ENCODE measurements at places on chromosomes 12 and 14. TPM values are rescaled to one million over a fixed set of nuclear protein-coding genes. Genes with fewer than 3 reads are reported as not detected.

Gene CLEC9A
- not detected for total RNA-seq

Gene SLC5A8
- not detected for total RNA-seq

Gene SLC25A47
- not detected for total RNA-seq

Gene ATG101
- total RNA-seq = 25.7 TPM

Gene KCNA5
- 2.6 TPM for total RNA-seq

Gene ARHGAP5
- 52.7 TPM for total RNA-seq

Gene MLF2
- total RNA-seq = 59.4 TPM

Gene DBX2
- total RNA-seq = not detected

Gene ADAM21
- total RNA-seq = 0.52 TPM

Gene PLEKHD1
- 2.0 TPM for total RNA-seq

Gene FUT8
- total RNA-seq = 33.0 TPM

Gene NPFF
- not detected for total RNA-seq

Gene ARHGEF40
- total RNA-seq = 58.4 TPM

Gene KRT71
- total RNA-seq = not detected

Gene CATSPERB
- 70.0 TPM for total RNA-seq

DNA sequence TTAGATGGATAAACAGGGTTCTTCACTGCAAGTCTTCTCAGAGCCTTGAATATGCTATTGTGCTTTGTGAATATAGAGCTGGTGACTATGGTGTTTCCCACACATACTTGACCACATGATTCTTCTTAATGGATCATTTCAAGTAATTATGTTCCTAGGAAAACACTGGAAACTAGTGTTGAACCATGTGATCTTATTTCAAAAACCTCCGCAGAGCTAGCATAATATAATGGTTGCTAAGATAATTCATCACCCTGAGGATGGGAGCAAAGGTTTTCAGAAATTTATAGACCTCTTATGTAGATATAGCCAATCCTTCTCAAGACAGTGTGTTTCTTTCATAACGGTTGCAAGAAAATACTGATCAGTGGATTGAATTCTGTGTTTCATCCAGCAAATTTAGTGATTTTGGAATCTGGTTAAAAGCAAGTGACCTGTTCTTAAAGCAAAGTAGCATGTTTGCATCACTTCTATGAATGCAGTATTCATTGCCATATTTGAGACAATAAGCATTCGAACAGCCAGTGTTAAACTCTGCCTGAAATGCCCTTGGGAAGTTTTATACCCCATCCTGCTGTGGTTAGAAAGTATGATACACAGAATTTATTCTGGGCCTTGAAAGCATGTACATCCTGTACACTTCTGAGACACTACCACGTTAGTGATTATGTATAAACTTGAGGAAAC, 341.0 kb upstream of the E2F7 start:
- DNase-seq = no peak

DNA sequence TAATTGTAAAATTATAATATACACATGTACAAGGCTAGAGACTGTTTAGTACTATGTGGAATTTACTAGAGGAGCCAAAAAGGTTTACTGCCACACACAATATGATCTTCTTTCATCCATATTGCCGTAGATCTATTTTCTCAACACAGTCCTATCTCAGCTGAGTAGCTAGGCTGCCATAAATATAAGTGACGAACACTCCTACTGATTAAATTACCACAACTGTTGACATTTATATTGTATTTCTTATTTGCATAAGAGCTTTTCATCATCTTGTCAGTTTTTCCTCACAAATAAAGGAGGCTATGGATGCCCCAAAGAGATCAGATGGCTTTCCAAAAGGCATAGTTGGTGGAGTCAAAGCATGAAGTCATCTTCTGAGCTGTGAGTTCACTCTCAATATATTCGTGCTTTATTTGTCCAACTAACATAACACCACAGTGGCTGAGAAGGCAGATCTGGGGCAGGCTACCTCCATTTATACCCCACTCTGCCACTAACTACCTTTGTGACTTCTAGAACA, 78.6 kb downstream of the CCDC59 start:
- no peak for DNase-seq

- DNase-seq = no peak
Observed at GRCh38 chr12:91990525-91990924, 155.1 kb downstream of the BTG1 start.

DNA sequence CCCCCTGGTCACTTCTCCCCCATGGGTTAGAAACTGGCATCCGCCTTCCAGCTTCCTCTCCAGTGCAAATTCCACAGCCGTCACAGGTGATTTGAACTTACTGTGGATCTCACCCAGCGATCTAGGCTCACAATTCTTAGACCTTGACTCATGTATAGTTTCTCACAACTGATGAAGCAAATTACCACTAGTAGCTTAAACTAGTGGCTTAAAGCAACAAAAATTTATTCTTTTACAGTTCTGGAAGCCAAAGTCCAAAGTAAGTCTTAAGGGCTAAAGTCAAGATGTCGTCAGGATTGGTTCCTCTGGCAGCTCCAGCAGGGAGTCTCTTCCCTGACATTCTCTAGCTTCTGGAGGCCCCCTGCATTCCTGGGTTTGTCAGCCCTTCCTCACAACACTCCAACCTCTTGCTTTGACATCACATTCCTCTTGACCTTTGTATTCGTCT, 117.4 kb downstream of the KTN1 start:
- DNase-seq = no peak

- DNase-seq = no peak
Observed at GRCh38 chr14:33480071-33480886, 470.6 kb downstream of the EGLN3 start.

GRCh38 chr12:19710811-19711793, 271.8 kb downstream of the AEBP2 start:
- peak; percentile 62 for DNase-seq

- no peak for DNase-seq
Observed at GRCh38 chr14:23776296-23776695, 140.1 kb downstream of the DHRS2 start.

GRCh38 chr14:21802441-21802840, 128.8 kb upstream of the OR4E1 start:
- DNase-seq = no peak

- peak; percentile 28 for DNase-seq
Observed at GRCh38 chr12:128994856-128995255, 141.6 kb downstream of the GLT1D1 start.

DNA sequence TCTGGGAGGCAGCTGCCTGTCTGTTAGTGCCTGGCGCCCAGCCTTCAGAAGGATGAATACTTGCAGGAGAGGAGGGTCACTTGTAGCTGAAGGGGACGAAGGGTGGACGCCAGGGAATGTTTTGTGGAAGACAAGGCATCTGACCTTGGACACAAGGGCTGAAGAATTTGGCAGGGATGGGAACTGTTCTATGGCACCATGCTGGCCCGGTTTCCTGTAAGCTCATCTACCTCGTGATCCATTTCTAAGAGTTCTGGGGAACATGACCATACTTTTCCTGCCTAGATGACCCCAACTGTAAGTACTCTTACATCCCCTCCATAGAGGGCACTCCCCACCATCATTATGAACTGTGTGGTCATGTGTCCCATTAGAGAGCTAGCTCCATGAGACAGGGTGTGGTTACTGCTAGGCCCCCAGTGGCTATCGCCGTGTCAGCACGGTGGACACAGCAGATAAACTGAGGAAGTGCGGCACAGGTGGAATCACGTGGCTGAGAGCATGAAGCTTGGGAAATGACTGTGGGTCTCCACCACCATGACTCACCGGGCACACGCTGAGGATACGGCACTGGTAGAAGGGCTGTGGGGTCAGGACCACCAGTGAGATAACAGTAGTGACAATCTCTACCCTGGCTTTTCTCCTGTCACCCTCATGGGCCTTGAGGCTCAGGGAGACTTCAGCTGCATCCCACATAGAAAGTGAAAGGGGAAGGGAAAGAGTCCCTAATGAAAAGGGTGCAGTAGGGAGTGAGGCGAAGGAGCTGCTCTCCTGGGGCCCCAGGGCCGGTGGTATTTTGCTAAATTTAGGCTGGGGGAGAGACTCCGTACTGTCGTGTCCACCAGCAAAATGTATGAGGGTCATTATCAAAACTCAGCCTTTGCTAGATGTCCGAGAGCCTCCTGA, 252.6 kb downstream of the FOXN3 start:
- DNase-seq = no peak

- DNase-seq = no peak
Observed at GRCh38 chr12:71942259-71942658, 3.6 kb downstream of the TPH2 start.

GRCh38 chr12:78036874-78037273, 206.2 kb downstream of the NAV3 start:
- DNase-seq = no peak

DNA sequence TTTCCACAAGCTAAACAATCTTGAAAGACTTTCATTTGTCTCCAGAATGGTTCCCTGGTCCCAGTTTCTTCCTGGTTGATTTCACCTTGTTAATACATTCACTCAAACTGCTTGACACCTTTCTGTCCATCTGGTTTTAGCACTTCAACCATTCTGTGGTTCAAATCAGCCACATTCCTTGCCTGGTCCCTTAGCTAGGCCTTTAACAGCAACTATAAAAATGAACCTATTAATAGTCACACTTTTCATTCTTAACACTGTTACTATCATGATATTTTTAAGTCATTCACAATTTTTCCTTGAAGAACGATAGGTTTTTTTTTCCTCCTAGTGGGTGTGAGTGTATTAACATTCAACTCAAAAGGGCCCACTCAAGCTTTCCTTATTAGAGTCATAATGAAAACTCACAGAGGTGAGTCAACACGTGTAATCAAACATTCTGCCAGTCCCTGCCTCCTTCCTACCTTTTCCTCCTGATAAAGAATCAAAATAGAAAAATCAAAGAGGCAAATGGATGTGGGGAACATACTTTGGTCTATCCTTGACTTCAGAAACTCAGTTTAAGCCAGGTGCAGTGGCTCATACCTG, 34.4 kb upstream of the CCNT1 start:
- no peak for DNase-seq

- DNase-seq = peak; percentile 67
Observed at GRCh38 chr12:104667139-104667538, 210.4 kb downstream of the CHST11 start.

- DNase-seq = no peak
Observed at GRCh38 chr14:101775826-101776225, 14.3 kb downstream of the PPP2R5C start.

DNA sequence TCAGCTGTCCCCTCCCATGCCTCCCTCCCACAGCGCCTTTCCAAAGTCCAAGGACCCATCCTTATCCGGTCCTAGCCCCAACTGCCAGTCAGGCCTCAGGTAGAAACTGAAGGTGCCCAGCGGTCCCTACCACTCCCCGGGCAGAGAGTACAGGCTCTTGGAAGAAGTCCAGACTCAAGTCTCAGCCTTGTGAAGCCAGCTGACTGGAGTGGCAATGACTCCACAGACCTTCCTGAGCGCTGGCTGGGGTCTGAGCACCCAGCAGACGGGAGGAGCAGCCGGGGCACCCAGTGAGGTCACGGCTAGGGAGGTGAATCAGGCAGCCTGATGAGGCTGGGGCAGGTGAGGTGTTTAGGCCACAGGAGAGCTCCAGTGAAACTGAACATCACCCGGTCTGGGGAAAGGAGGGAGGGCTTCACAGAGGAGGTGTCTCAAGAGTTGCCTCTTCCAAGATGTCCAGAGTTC, 60.0 kb downstream of the ITPK1 start:
- no peak for DNase-seq

DNA sequence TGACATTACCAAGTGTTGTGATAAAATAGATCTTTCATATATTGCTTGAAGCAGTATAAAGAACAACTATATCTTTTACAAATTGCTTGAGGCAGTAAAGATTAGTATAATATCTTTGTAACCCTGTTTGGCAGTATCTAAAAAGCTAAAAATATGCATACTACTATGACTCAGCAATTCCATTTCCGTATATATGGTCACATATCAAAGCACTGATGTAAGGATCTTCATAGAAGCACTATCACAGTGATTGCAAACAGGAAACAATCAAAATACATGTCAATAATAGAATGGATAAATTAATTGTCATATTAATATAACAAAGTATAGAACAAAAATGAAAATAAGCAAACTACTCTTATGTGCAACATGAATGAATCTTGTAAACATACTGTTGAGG, 158.4 kb upstream of the IGF1 start:
- no peak for DNase-seq

GRCh38 chr12:11776316-11776715, 126.8 kb downstream of the ETV6 start:
- no peak for DNase-seq

Measured in body of pancreas (tissue), 4 donors.